Vagina (tissue), 2 donors: ENCODE measurements at places on chromosomes 5 and 9. TPM values are rescaled to one million over a fixed set of nuclear protein-coding genes. Genes with fewer than 3 reads are reported as not detected.

The SPATA31D4 gene
- not detected for total RNA-seq

The AFAP1L1 gene
- 14.7 TPM for total RNA-seq

The SPINK1 gene
- not detected for total RNA-seq

The PRDM9 gene
- not detected for total RNA-seq

The AIF1L gene
- total RNA-seq, result 16.2 TPM

The NMUR2 gene
- not detected for total RNA-seq

The C5orf58 gene
- total RNA-seq, result not detected

The SOHLH1 gene
- total RNA-seq, result not detected

The CARD9 gene
- total RNA-seq, result 16.9 TPM

The OR1Q1 gene
- not detected for total RNA-seq

The C1QTNF2 gene
- 1.7 TPM for total RNA-seq

The GARIN3 gene
- total RNA-seq, result not detected

The BARHL1 gene
- total RNA-seq, result not detected

The PCDHGC5 gene
- 3.4 TPM for total RNA-seq

The MAST4 gene
- total RNA-seq, result 85.9 TPM

The PRRX2 gene
- total RNA-seq, result 43.7 TPM

The PRR7 gene
- total RNA-seq, result 1.2 TPM

The SPOCK1 gene
- total RNA-seq, result 70.7 TPM

The PDZD2 gene
- 42.7 TPM for total RNA-seq

The RFK gene
- total RNA-seq, result 16.7 TPM

The C9orf50 gene
- total RNA-seq, result not detected

The ALDH1A1 gene
- total RNA-seq, result 126 TPM

The DRD1 gene
- total RNA-seq, result not detected

The MEIKIN gene
- total RNA-seq, result not detected

The ARID3C gene
- not detected for total RNA-seq

The SVEP1 gene
- 84.5 TPM for total RNA-seq

The ARHGEF28 gene
- total RNA-seq, result 41.0 TPM

The CTXN3 gene
- not detected for total RNA-seq

The ELL2 gene
- total RNA-seq, result 113 TPM
